CD14-positive monocyte (primary cell): ENCODE measurements at places on chromosomes 16 and 17. TPM values are rescaled to one million over a fixed set of nuclear protein-coding genes. Genes with fewer than 3 reads are reported as not detected.

Gene DUS1L
- 47.6 TPM for polyA plus RNA-seq

Gene TP53TG3B
- polyA plus RNA-seq, result not detected

Gene CFAP97D1
- polyA plus RNA-seq, result not detected

Gene FAM20A
- 0.89 and 0.91 TPM in 2 replicates for polyA plus RNA-seq

Gene VMO1
- polyA plus RNA-seq, result 0.79 TPM

Gene KRTAP4-5
- polyA plus RNA-seq, result not detected

Gene SPATA2L
- 15.1 TPM for polyA plus RNA-seq

Gene RAB26
- not detected for polyA plus RNA-seq

Gene UNKL
- 2.2 TPM for polyA plus RNA-seq

Gene ABCA8
- not detected in 2 replicates for polyA plus RNA-seq
